ENCODE measurements at places on chromosomes 5 and 9. TPM values are rescaled to one million over a fixed set of nuclear protein-coding genes. Genes with fewer than 3 reads are reported as not detected.

The ANKRD18B gene
- total RNA-seq, result 0.49 TPM

The LIFR gene
- 50.7 TPM for total RNA-seq

The AGXT2 gene
- total RNA-seq, result not detected

The GALNT12 gene
- 0.32 TPM for total RNA-seq

The GFI1B gene
- total RNA-seq, result not detected

The NME5 gene
- 1.7 TPM for total RNA-seq

The CDH10 gene
- total RNA-seq, result 0.57 TPM

The CLINT1 gene
- 144 TPM for total RNA-seq

The KCNIP1 gene
- total RNA-seq, result 0.32 TPM

The TTC16 gene
- total RNA-seq, result not detected

The CKMT2 gene
- total RNA-seq, result 0.16 TPM

The HSPB3 gene
- total RNA-seq, result not detected

The PCDHGB4 gene
- 20.1 TPM for total RNA-seq

The MAMDC2 gene
- total RNA-seq, result 31.2 TPM

The RMRP gene
- 15,158 TPM for total RNA-seq

The PCDHAC1 gene
- total RNA-seq, result not detected

The PPP3R2 gene
- total RNA-seq, result not detected

The CDC26 gene
- 39.3 TPM for total RNA-seq

The PTGDS gene
- 0.38 TPM for total RNA-seq

The SLC1A1 gene
- 5.1 TPM for total RNA-seq

The PAIP1 gene
- total RNA-seq, result 80.2 TPM

The ZFAND5 gene
- 113 TPM for total RNA-seq

The HAVCR2 gene
- total RNA-seq, result not detected

The C5orf46 gene
- not detected for total RNA-seq

The PCDHGB7 gene
- 12.3 TPM for total RNA-seq

The DDX4 gene
- total RNA-seq, result not detected

The GZMA gene
- 0.13 TPM for total RNA-seq

The TRIM23 gene
- total RNA-seq, result 17.6 TPM

The DIRAS2 gene
- not detected for total RNA-seq

The TERT gene
- not detected for total RNA-seq

The NRARP gene
- total RNA-seq, result 28.1 TPM

The LURAP1L gene
- total RNA-seq, result 11.3 TPM

The TLE4 gene
- 34.8 TPM for total RNA-seq

The PCDHGB3 gene
- 8.4 TPM for total RNA-seq

The SLC44A1 gene
- total RNA-seq, result 20.2 TPM

The F2RL1 gene
- 111 TPM for total RNA-seq

The KIF4B gene
- total RNA-seq, result 0.38 TPM

The DNAJC25 gene
- total RNA-seq, result 3.4 TPM

The SLC1A3 gene
- total RNA-seq, result 0.49 TPM

The SELENOP gene
- 63.1 TPM for total RNA-seq

The WDR38 gene
- total RNA-seq, result not detected

The SPINK6 gene
- total RNA-seq, result not detected
